ENCODE measurements at places on chromosomes 3 and 15. TPM values are rescaled to one million over a fixed set of nuclear protein-coding genes. Genes with fewer than 3 reads are reported as not detected.
A peak's percentile ranks its signal among the peaks of the same experiment; 100 is the strongest.

DNA sequence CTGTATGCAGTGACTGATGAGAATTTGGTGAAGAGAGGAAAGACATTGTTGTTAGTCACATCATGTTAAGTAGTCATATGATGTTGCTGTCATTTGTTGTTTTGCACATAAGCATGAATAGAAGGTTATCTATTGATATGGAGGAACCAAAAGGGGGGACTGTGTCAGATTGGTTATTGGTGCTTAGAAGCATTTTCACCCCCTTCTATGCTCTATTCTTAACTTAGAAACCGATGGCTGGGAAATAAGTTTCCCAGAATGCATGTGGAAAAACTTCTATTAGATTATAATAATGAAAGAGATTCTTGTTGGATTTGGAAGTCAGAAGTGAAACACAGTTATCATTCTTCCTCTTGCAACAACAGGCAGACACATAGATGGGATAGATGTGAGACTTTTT lies 33.2 kb upstream of the CADM2 start:
- no peak for DNase-seq

GRCh38 chr3:88133711-88134263 lies 16.0 kb upstream of the C3orf38 start:
- no peak for DNase-seq

The TRIM71 gene
- not detected for total RNA-seq

The KLHL6 gene
- total RNA-seq, result 5.1 TPM

GRCh38 chr15:70802629-70803028 lies 39.3 kb upstream of the UACA start:
- DNase-seq, result no peak

DNA sequence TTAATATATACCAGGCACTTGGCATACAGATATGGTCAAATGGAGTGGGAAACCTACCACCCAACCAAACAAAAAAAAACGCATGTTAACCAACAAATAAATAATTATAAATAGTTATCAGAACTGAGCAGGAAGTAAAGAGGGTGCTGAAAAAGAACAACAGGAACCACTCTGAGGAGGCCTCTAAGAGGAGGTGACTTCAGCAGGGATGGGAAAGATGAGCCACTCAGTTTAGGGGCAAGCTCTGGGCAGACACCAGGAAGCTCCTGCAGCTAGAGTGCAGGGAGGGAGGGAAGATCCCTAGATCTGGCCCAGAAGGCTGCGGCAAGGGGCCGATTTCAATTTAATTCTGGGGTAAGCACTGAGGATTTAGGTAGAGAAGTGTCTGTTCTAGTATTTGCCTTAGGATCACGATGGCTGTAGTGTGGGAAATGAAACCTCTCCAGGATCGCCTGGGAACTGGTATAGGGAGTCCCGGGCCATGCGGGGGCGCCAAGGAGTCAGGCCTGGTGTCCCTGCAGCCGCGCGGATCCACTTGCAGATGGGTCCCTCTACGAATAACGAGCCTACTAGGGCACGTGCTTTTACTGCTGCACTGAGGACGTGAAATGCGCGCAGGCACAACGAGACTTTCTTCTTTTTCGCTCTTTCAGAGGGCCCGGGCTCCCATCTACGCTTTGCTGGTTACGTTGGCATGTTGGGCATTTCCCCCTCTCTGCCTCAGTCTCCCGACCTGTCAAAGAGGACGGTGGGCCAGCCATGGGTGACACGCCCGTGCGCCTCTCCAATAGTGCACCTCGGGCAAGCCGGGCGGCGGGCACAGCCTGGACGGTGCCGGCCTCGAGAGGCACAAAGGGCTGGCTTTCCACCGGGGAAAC lies 1.5 kb upstream of the LIMD1 start:
- peak; percentile 96 for DNase-seq

The RHOV gene
- not detected for total RNA-seq

GRCh38 chr15:70625438-70625837 lies 137.9 kb downstream of the UACA start:
- DNase-seq, result no peak

The SMAD6 gene
- total RNA-seq, result 11.9 TPM

- DNase-seq, result no peak
These were observed 68.0 kb upstream of the MNS1 start for GRCh38 chr15:56532721-56533460.

DNA sequence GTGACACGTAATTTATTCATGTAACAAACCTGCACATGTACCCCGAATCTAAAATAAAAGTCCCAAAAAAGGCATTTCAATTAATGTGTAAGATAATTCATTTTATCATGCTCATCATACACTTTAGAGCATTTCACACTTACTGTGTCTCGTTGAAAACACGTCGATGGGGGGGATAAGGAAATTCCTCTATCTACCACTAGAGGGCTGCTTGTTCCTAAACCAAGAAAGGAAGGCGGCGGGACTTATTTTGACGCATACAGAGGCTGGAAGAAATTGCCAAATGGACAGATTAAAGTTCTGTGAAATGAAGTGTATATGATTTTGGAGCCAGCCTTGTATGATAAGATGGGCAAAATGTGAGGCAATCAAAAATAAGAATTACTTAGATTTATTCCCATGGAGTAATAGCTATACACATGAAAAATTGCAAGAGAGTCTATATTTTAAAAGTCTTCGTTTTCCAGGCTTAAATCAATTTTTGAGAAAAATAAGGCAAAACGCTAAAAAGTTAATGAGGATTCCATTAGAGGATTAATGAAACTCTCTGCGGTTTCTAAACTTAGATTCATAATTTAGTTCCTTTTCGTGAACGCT lies 346.8 kb downstream of the CNTN3 start:
- DNase-seq, result peak; percentile 41

DNA sequence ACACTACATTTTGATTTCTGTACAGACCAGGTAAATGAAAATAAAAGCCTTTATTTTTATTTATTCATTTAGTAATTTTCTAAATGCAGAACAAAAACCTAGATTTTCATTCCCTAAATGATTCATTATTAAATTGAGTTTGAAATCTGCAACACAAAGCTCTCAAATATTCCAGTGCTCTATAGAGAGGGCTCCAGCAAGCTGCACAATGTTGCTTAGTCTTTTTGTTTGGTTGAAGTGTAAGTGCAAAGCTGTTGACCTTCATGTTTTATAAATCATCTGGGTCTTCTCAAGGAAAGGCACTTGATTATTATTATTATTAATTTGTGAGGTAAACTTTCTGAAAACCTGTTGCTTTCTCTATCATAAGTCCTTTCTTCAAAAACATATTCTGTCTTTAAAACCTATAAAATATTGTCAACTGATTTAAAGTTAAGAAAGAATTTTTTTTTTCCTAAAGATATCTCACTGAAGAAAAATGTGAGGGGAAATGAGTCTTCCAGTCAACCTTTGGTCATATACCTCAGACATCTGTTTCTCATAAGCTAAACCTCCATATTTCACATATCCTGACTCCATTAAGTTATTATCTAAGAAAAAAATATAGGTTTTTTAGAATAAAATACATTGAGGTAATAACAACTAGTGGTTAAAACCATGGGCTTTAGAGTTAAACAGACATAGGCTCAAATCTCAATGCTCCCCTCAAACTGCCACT lies 100.7 kb downstream of the ZIC4 start:
- no peak for DNase-seq

DNA sequence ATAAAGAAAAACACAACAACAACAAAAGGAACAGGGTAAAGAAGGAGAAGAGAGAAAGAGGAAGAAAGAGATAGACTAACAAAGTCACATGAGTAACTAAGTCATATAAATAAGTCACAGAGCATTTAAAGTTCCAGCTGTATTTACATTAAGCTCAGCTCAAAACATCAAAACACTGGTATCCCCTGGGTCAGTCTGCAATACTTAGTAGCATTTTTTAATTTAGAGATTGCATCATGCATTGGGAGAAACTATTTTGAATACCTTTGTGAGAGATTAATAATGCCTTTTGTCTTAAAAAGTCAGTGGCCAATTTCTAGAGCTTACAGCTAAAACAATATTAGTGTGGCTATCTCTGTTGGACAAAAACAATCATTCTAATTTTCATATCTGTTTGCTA lies 78.4 kb downstream of the NEK10 start:
- no peak for DNase-seq

The BCL2A1 gene
- total RNA-seq, result not detected

The ARPIN gene
- total RNA-seq, result 14.8 TPM

GRCh38 chr15:98792117-98792516 lies 143.8 kb downstream of the IGF1R start:
- no peak for DNase-seq

All from dermis blood vessel endothelial cell (primary cell).